ENCODE measurements at places on chromosomes 13 and 19. TPM values are rescaled to one million over a fixed set of nuclear protein-coding genes. Genes with fewer than 3 reads are reported as not detected.

- DNase-seq = no peak
Observed at GRCh38 chr13:96817336-96817941, 176.8 kb downstream of the OXGR1 start.

DNA sequence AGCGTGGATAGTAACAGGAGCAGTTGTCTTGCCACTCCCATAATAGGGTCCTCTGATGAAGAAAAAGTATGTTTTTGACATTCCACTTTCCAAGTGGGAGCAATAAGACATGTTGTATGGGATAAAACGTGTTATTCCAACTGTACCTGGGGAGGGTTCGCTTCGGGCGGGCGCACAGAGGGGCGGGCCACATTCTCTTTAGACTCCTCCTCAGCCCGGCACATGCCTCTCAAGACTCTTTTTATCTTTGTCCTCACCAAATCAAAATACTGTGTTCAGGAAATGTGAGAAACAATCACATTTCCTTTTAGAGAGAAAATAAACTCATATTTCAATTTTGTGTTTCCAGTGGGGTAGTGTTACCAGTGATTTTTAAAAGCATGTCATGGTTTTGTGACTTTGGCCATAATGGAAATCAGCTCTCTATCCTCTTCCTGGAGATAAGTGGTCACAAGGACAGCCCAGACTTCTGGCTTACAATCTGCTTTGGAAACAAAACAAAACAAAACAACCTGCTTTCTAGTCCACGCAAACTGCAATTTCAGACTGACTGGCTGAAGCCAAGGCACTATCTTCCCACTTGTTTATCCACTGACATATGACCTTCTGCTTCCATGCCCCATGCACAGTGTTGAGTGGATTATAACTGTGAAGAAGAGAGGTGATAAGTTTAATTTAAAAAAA is 276.1 kb downstream of the NALCN start:
- no peak for DNase-seq

GRCh38 chr13:26563713-26564112 is 6.2 kb downstream of the WASF3 start:
- DNase-seq = no peak

DNA sequence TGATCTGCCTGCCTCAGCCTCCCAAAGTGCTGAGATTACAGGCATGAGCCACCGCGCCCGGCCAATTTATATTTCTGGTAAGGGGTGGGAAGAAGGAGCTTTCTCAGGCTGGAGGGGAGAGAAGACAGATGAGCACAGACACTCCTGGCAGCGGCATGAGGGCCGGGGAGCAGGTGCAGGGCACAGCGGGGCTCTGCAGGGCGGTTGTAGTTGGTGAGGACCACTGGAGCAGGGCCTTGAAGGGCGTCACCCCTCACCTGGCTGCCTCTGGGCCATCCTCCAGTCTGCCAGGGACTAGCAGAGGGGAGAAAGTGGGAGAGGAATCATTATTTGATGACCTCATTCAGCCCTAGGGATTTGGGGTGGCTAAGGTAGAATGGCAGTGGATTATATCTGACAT is 8.6 kb upstream of the CSNK1G2 start:
- no peak for DNase-seq

- peak; percentile 37 for DNase-seq
Observed at GRCh38 chr13:105334211-105334610, 1201.3 kb downstream of the EFNB2 start.

DNA sequence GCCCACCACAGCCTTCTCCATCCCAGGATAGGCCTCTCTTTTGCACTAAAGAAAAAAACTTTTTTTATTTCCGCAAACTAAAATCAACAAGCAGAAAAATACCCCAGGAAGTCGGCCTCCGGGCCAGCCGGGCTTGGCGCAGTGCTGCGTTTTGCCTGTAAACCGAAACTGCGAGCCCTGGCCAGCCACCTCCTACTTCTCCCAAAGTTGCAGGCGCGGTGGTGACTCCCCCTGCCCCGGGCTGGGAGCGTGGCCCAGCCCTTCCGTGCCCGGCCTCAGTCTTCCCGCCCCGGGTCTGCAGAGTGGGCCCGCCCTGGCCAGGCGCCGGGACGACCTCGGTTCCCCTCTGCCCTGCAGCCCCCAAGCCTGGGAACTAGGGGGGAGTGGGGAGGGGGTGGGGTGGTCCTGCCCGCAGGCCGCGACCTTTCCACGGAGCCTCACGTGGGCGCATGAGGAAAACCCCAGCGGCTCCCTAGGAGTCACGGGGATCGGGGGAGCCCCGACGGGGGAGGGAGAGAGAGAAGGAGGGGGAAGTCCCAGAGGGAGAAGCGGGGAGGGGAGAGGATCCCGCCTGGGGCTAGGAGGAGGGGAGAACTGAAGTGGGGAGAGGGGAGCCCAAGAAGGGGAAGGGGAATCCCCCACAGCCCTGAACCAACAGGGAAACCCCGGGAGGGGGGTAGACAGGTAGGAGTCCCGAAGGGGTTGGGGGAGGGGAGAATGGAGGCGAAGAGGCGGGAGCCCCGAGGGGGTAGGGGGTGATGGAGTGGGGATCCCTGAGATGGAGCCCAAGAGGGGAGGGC is 3.0 kb downstream of the GADD45B start:
- no peak for DNase-seq

GRCh38 chr13:76969488-76970365 is 21.4 kb downstream of the ACOD1 start:
- no peak for DNase-seq

DNA sequence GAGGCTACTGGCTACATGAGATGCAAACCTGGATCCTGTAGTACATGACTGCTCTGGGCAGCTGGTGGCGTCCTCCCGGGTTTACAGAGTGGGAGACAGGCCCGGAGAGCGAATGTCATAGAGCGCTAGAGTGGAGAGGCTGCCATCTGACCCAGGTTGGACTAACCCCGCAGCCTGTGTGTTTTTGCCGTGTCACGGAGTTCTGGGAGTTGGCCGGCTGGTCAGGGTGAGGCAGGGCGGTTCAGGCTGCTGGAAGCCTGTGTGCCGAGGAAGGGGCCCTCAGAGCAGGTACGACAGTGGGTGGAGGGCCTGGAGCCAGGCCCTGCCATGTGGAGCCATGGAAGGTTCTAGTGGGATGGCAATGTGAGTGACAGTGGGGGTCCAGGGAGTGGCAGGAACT is 12.5 kb downstream of the CRTC1 start:
- no peak for DNase-seq

- no peak for DNase-seq
Observed at GRCh38 chr19:48676887-48677286, 4.1 kb upstream of the NTN5 start.

DNA sequence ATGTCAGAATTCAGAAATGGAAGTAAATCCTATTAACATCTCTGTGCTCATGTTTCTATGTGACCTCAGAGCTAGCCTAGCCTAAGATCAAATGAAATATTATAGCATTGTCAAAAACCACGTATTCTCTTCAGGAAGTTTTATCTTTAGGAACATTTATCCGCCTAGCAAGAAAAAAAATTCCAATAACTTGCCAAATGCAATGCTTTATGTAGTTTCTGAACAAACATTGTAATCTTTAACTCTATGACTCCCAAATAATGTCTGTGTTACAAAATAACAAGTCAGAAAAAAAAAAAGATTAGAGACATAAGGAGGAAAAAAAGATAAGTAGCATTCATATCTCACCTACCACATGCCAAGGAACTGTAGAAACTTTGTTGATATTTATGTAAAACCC is 18.4 kb upstream of the IPO5 start:
- no peak for DNase-seq

DNA sequence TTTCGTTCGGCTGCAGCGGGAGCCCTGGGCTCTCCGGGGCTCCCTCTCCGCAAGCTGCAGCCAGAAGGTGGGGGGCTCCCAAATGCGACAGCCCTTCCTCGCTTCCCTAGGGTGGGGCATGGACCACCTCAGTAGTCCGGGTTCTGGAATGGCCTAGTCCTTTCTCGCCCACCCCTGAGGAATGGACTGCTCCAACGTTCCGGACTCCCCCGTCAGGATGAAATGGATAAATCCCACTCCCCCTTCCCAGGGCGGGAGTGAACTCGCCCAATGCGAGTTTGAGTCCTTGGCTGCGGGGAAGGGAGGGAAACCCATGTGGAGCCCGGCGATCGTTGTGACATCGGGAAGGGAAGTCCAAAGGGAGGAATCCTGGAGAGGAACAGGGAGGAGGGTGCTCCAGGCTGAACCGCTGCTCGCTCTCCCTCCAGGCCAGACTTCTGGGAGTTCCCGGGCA is 5.5 kb downstream of the HRC start:
- DNase-seq = no peak

DNA sequence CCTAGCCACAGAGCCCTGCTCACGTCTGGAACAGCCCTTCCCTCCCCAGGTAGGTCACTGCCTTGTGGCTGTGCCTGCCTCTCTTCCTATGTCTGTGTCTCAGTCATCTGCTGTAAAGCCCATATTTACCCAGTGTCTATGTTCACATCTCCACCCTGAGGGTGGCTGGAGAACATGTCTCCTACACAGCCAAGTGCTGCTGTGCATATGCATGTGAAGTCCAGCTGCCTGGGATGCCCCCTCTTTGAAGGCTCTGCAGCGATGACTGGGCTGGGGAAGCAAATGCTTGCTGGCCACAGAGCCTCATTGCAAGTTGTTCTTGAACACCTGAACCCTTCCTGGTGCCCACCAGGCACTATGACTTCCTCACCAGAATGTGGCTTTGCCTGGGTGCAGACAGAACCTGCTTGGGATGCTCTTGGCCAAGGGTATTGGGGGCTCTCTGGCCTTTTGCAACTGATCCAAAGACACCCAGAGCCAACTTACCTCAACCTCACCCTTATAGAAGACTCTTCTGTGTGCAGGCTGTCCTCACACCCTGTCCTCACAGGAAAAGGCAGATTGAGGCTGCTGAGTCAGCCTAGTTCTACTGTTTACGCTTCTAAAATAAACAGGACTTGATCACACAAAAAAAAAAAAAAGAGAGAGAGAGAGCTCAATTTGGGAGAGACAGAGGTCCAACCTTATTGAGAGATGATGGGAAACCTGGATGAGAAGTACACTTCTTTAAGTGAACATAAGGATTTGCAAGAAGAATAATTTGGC is 26.5 kb downstream of the MRPL57 start:
- DNase-seq = no peak

- no peak for DNase-seq
Observed at GRCh38 chr19:29927944-29928625, 14.0 kb upstream of the URI1 start.

GRCh38 chr19:33214596-33214995 is 11.1 kb downstream of the SLC7A10 start:
- no peak for DNase-seq

DNA sequence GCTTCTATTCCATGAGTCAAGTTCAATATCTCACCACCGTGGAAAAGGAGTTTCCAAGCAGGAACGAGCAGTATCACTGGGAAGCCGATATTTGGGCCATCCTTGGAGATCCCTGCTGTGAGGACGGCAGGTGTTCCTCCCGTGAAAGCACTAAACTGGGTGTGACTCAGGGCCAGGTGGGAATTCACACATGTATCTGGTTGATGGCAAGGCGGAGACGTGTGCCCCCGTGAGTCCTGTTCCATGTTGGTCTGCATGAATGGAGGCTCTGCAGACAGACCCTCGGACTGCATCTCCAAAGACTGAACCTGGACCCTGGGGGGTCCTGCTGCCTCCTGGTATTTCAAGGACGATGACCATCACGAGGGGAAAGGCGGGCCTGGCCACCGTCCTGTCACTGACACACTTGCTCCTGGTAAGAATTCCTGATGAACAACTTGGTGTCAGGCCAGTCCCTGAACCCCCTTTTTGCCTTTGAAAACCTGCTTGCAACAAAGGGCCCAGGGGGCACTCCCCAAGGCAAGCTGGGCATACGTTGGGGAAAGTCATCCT is 22.8 kb upstream of the GAS6 start:
- DNase-seq = no peak

GRCh38 chr13:33403807-33404362 is 118.3 kb upstream of the STARD13 start:
- no peak for DNase-seq

GRCh38 chr13:62299988-62300387 is 884.3 kb upstream of the PCDH20 start:
- DNase-seq = no peak

DNA sequence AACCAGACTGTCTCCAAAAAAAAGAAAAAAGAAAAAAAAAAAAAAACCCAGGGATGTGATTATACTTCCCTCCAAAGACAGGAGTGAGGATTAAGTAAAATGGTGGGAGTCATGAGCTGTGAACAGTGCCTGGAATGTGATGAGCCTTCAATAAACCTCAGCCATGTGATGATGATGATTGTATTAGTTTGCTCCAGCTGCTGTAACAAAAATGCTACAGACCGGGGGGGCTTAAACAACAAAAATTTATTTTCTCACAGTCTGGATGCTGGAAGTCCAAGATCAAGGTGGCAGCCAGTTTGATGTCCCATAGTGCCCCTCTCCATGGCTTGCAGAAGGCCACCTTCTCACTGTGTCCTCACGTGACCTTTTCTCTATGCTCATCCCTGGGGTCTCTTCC is 8.9 kb upstream of the PVR start:
- DNase-seq = no peak

DNA sequence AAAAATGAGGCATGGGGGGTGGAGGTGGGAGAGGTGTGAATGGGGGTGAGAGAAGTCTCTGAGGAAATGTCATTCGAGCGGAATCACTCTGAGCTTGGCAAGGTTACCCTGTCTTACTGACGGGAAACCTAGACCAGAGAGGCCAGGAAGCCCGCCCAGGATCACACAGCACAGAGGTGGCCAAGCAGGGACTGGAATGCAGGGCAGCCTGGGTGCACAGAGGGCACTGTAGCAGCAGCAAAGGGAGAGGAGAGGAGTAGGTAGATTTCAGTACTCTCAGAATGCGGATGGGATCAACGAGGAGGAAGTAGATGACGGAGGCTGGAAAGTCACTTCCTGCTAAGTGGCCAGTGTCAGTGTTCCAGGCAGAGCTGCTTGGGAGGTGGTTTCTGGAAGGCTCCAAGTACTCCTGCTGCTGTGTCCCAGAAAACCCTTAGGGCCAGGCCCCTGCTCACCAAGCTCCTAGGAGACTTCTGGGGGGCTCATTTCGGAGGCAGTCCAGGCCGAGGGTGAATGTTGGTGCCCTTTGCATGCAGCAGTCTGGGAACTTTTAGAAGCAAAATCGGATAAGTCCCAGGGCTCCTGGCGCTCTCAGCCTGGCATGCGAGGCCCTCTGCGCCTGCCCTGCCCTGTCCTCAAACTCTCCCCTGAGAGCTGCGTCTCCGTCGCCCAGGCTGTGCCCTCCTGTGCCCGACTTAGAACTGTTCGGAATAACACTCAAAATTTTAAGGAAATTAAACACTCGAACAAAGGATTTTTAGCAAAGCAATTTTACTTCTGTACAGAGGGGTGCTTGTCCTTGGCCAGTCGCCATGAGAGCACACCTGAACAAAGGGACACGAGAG is 33.5 kb downstream of the DNM2 start:
- DNase-seq = no peak

- no peak for DNase-seq
Observed at GRCh38 chr13:109213714-109214113, 572.7 kb downstream of the IRS2 start.

- no peak for DNase-seq
Observed at GRCh38 chr13:70960841-70961443, 852.7 kb upstream of the KLHL1 start.

COX7A1 gene
- 569 TPM for polyA plus RNA-seq

ZNF43 gene
- polyA plus RNA-seq = 1.8 TPM

OVOL3 gene
- not detected for polyA plus RNA-seq

CLIP3 gene
- 14.7 TPM for polyA plus RNA-seq

FAM124A gene
- polyA plus RNA-seq = 0.02 TPM

KLK15 gene
- polyA plus RNA-seq = not detected

FLT3LG gene
- 7.7 TPM for polyA plus RNA-seq

Measured in BJ (cell line).